ENCODE measurements at places on chromosomes 2 and 18.

DNA sequence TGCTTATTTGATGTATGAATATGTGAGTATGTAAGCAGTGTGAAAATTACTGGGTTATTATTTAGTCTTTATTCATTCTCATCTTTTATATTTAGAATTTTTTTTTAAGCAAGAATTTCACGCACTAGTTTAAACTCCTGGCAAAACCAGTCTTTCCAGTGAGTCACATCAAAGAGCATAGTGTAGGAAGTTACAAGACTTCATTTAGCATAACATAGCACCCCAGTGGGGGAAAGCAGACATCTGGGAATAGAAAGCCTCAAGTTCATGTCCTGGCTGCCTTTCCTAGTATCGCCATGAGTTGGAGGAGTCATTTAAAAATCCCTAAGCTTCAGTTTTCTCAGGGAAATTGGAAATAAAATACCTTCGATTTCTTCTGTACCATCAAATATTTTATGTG lies 408.3 kb downstream of the NUP35 start:
- DNase-seq = no peak

DNA sequence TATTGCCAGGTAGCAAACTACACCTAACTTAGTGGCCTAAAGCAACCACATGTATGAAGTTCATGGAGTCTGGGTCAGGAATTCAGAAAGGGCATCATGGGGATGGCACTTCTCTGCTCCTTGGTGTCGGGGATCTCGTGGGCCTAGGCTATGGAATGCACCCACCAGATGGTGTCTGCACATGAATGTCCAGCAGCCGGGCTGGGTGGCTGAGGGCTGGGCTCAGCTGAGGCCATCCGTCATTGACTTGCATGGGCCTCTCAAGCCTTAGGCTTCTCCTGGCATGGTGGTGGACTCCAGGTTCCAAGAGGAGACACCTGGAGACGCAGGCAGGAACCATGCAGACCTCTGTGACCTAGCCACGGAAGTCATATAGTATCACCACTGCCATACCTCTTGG lies 26.0 kb upstream of the RPL31 start:
- DNase-seq = no peak

- DNase-seq = no peak
Measured at GRCh38 chr2:170277951-170278350, 100.0 kb downstream of the MYO3B start.

GRCh38 chr18:26706911-26707351 lies 158.6 kb downstream of the AQP4 start:
- no peak for DNase-seq

- no peak for DNase-seq
Measured at GRCh38 chr2:75025633-75026380, 67.4 kb downstream of the POLE4 start.

DNA sequence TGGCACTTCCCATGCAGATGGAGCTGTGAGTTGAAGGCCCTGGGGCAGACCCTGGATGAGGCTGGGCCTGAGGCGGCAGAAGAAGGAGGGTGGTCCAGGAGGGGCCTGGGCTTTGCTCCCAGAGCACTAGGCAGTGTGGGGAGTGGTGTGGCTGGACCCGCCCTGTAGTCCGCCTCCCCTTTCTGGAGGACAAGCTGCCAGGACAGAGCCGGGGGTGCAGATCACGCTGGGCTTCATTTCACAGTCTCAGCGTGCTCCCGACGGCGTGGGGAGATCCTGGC lies 49.8 kb downstream of the PTGR3 start:
- no peak for DNase-seq

DNA sequence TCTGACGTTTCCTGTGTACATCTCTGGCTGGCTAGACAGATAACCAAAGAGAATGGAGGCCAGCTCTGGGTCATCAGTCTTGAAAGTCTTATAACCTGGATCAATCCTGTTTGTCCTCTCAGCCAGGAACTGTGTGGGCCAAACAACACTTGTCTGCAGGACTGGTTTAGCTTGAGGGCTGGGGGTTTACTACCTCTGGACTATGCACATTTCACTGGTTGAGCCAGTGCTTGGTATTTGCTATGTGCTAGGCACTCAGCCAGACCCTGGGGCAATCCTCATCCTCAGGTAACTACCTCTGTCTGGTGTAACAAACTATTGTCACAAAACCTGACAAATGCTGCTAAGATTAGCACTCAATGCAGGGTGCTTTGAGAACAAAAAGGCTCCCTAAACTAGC lies 169.7 kb downstream of the HAUS1 start:
- DNase-seq = no peak

- DNase-seq = no peak
Measured at GRCh38 chr2:143736904-143737303, 607.7 kb downstream of the ARHGAP15 start.

DNA sequence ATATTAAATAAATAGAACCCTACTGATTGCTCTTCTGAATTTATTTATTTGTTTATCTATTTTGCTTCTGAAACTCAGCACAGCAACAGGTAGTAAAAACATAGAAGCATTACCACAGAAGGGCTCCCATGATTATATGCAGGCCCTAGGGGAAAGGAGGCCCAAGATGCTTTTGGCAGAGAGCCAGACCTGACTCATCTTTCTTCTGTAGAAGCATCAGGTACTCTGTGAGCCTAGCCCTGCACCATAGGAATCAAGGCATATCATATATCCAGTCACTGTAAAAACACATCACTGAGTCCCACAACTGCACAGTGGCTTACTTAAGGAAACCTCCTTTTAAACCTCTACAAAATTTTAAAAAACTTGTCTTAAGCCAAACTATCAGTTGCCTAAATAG lies 1.8 kb downstream of the SCN9A start:
- DNase-seq = no peak

DNA sequence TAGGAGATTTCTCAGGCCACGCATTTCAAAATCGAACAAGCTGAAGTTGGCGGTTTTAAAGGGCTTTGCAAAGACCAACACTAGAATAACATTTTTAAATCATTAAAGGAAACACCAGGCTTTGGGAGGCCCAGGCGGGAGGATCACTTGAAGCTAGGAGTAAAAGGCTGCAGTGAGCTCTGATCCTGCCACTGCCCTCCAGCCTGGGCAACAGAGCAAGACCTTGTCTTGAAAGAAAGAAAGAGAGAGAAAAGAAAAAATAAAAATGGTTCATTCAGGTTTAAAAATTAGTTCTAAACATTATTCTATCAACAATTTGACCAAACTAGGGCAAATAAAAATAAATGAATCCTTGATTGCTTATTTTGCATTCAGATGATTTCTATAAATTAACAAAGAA lies 789 bp upstream of the CHST9 start:
- DNase-seq = no peak

DNA sequence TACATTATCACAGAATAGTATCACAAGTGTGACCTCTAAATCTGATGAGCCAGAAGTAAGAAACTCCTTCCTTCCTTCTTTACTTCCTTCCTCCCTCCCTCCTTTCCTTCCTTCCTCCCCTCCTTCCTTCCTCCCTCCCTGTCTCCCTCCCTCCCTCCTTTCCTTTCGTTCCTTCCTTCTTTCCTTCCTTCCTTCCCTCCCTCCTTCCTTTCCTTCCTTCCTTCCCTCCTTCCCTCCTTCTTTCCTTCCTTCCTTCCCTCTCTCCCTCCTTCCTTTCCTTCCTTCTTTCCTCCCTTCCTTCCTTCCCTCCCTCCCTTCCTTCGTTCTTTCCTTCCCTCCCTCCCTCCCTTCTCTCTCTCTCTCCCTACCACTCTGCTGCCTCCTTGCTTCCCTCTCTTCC lies 359.2 kb downstream of the OSR1 start:
- DNase-seq = no peak

DNA sequence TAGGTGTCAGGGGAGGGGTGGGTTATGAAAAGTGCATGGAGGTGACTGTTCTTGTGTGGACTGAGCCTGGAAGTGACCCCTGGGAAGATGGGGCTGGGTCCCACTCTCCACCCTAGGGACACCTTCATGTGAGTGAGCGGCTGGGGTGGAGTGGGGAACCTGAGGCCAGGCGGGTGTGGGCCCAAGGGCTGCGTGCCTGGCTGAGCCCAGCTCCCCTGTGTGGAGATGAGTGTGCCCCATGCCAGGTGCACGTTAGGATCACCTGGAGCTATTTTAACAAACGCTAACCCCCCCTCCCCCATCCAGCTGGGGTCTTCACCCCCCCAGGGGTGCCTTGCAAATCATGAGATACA lies 26.5 kb downstream of the ZAP70 start:
- no peak for DNase-seq

DNA sequence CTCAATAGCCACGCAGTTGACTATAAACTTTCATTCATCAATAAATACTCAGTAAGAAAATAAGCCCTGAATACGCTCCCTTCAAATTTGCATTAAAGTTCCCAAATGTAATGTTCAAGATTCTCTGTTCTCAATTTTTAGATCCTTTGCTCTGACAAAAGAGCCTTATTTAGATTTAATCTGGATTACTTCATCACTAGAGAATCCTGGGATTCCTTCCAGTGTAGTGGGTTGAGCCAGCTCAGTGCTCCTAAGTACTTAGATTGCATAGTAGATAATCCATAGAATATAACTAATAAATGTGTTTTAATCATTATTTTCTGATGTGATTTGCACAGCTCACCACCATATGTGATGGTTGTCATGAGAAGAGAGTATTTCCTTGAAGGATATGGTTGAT lies 1286.2 kb downstream of the SUCLG1 start:
- DNase-seq = no peak

DNA sequence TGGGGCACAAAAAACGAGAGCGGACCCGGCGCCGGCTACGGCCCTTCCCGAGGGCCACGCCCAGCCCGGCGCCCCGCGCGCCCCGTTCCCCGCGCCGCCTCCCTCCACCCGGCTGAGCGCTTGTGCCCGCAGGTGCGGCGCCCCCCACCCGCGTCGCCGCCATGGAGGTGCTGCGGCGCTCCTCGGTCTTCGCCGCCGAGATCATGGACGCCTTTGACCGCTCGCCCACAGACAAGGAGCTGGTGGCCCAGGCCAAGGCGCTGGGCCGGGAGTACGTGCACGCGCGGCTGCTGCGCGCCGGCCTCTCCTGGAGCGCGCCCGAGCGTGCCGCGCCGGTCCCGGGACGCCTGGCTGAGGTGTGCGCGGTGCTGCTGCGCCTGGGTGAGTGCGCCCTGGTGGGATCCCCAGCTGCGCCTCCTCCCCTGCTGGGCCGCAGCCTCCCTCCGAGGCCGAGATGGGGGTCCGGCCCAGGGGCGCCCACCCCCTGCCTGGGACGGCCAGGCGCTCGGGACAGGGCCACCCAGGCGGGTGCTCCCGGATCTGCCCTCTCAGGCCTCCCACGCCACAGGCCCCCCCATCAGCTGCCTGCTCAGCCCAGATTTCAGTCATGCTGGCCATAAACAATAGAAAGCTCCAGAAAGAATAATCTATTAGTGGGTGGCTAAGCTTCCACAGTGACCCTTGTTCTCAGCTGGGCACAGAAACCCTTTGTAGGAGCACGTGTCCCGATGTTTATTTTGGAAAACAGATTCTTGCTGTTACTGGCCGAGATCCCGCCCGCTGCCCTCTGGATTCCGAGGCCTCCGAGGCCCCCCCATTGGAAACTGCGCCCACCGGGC lies 997 bp downstream of the BOK start:
- no peak for DNase-seq

GRCh38 chr2:25125189-25125588 lies 43.2 kb downstream of the POMC start:
- no peak for DNase-seq

DNA sequence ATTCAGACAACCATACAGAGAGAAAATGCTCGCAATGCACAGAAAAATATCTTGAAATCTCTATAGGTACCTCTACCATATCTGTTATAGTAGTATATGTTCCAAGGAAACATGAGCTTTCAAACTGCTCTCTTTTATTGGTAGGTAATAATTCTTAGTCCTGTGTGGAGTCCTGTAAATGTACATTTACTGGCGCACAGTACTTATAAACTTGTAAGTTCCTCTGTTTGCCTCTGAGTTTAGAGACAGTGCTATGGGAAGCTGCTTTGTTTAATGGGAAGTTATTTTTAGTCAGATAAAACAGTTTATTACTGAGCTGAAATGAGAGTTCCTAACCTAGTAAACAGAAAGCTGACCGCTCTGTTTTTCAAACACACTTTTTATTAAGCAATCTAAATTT lies 52.7 kb downstream of the CCDC93 start:
- DNase-seq = no peak

GRCh38 chr2:126616606-126617069 lies 39.3 kb upstream of the GYPC start:
- DNase-seq = no peak

- no peak for DNase-seq
Measured at GRCh38 chr2:236608188-236608525, 38.5 kb downstream of the ACKR3 start.

- DNase-seq = no peak
Measured at GRCh38 chr2:160820691-160821090, 327.1 kb upstream of the RBMS1 start.

DNA sequence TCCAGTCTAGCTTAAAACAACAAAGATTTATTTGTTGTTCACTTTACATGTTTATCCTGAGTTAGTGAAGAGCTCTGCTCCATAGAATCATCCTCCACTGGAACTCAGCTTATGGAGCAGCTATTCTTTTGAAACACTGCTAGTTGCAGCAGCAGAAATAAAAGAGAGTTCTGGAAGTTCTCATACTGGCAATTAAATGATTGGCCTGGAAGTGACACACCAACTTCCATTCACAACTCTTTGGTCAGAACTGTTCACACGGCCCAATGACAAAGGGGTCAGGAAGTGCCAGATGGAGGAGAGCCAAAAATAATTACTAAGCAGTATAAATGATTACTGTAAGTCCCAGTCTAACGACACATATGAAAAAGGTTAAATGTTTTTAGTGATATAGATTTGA lies 39.1 kb downstream of the FBXO11 start:
- no peak for DNase-seq

GRCh38 chr2:71327916-71328315 lies 3.7 kb upstream of the ZNF638 start:
- no peak for DNase-seq

DNA sequence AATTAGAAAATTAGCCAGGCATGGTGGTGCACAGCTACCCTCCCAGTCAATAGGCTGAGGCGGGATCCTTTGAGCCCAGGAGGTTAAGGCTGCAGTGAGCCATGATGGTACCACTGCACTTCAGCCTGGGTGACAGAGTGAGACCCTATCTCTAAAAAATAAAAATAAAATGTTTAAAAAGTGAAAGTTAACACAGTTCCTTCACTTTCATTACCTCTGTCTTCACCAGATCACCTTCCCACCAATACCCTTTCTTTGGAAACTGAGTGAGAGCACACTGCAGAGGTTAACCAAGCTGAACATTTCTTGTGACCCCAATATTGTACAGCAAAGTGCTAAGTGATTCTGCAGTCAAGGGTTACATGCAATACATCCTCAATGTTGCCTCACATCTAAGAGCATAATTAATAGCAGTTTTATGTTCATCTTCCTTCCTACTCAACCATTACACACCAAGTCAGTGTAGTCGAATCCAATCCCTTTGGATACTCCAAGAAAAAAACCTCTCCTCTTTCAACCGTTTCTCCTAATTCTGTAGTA lies 1.7 kb downstream of the L3MBTL4 start:
- no peak for DNase-seq

DNA sequence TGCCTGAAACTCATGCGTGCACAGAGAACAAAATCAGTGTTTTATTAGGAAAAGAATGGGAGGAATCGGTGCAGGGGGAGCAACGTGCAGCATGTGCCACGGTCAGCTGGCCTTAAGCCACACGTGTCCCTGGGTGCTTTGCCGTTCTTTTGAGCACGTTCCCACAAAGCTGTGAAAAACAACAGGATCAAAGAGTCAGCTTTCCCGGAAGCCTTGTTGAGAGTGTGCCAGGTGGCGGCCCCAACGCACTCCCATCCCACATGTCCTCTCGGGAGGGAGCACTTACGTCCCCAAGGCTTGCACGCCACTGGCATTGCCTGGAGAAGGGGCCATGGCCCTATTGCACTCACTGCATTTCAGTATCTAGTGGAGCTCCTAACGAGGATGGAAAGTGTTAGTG lies 511.2 kb downstream of the EIPR1 start:
- DNase-seq = no peak

- DNase-seq = no peak
Measured at GRCh38 chr2:148794558-148794957, 80.5 kb upstream of the KIF5C start.

Data from effector CD8-positive, alpha-beta T cell (primary cell).